ENCODE measurements at places on chromosomes 4 and X.

- peak; percentile 83 for DNase-seq
These were observed 51.7 kb upstream of the CHRDL1 start for GRCh38 chrX:110847334-110847733.

GRCh38 chr4:137896221-137896737 is 345.9 kb downstream of the SLC7A11 start:
- DNase-seq: no peak

GRCh38 chrX:16319929-16320328 is 152.6 kb downstream of the MAGEB17 start:
- DNase-seq: no peak

DNA sequence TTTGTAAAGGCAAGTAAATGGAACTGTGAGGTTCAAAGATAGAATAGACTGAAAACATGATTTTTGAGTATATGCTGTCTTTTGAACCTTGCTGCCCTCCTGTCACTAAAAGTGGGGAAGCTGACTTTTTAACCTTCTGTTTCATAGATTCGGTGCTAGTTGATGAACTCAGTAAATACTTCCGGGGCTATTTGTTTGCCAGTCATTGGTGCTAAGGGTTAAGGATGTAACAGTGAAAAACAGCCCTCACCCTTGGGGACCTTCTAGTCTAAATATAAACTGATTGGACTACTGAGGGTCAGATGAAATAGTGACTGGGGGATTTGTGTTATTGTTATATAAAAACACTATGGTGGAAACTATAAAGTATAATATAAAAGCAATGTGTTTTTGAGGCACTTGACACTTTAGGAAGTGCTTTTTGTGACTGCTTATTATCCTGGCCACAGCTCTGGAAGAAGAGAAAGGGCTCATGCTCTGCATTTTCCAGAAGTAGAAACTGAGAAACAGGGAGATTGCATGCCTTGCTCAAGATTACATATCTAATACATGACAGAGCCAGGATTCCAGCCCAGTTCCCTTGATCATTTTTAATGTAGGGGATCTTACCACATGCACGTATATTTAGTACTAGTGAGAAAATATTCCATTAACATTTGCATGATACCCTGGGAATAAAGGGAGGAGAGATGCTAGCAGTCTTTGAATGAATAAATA is 3.9 kb downstream of the BST1 start:
- no peak for DNase-seq

All from midbrain (tissue), 1 donor.